ENCODE measurements at places on chromosomes 7 and 10.

DNA sequence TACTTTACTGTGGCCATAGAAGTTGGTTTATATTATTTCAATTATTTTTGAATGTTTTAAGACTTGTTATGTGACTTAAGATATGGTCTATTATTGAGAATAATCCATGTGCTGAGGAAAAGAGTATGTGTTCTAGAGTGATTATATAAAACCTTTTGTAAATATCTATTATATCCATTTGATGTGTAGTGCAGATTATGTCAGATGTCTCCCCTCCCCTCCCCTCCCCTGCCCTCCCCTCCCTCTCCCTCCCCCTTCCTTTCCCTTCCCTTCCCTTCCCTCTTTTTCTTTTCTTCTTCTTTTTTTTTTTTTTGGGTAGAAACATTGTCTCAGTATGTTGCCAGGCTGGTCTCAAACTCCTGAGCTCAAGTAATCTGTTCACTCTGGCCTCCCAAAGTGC lies 8.3 kb upstream of the CYP2C8 start:
- DNase-seq = no peak

DNA sequence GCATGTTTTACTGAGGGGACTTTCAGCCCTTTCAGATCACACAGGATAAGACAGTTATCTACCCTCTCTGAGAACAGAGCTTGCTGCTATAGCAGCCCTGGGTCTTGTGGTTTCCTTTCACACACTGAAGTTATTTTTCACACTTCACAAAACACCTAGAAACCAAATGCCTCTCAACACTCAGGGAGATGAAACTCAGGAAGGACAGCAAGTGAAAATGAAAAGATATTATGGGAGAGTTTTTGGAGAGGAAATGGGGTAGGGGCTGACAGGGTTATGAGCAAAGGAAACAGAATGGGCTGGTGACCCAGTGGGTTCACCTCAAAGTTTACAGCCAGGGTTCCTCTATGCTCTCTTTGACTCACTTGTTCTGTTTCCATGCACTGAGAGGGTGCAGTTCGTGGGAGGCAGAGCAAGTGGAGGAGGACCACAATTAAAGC lies 17.0 kb upstream of the GIMAP2 start:
- DNase-seq = no peak

DNA sequence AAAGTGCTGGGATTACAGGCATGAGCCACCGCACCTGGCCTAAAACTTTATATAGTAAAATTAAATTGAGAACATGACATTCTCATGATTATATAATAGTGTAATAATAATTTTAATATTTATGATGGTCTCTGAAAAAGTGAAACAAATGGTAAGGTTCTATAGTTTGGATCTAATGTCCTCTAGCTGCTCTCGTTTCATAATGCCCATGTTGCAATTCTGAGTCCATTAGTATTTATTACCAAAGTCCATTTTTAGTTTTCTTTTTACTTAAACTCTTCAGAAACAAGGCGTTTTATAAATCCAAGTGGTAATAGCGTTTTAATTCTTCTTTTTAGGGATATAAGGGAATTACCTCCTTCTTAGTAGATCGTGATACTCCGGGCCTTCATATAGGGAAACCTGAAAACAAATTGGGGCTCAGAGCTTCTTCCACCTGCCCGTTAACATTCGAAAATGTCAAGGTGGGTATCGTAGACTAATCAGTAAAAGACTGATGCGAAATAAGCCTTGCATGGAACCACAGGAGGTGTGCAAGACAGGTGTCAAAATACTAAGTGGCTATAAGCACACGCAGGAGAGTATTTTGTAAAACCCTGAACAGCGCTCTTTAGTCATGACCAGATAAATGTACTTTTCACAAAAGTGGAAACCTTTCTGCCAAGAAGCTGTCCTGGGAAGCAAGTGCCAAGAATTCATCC lies 34.1 kb downstream of the ACADSB start:
- no peak for DNase-seq

- DNase-seq = peak; percentile 83
Measured at GRCh38 chr10:109912335-109913281, 10.7 kb downstream of the XPNPEP1 start.

DNA sequence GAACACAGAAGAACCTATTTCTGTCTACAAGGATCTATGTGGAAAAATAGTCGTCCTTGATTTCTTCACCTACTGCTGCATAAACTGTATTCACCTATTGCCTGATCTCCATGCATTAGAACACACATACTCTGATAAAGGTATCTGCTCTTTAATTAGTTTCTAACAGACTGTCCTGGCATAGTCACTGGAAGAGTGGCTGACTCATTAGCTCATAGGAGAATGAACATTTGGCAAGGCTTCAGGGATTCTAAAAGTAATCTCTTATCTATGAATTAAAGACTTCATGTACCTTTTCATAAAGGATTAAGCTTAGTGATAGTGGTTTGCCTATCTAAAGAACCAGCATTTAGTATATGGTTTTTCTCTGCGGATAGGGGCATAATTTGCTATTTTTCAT lies 4.1 kb downstream of the NHLRC2 start:
- DNase-seq = peak; percentile 34

- DNase-seq = peak; percentile 64
Measured at GRCh38 chr10:19788075-19788686, 28.1 kb upstream of the PLXDC2 start.

DNA sequence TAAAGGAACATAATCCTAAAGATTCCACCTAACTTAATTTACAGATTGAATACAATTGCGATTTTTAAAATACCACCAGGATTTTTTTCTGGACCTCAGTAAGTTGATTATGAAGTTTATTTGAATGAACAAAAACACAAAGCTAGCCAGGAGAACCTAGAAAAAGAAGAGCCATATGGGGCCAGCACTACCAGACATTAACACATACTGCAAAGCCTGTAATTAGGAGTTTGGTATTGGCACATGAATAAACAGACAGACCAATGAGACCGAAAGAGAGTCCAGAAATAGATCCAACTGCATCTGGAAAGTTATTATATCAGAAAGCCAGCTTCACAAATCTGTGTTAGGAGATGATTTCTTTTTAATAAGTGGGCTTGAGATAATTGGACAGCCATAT lies 105.5 kb upstream of the CHST15 start:
- DNase-seq = no peak

DNA sequence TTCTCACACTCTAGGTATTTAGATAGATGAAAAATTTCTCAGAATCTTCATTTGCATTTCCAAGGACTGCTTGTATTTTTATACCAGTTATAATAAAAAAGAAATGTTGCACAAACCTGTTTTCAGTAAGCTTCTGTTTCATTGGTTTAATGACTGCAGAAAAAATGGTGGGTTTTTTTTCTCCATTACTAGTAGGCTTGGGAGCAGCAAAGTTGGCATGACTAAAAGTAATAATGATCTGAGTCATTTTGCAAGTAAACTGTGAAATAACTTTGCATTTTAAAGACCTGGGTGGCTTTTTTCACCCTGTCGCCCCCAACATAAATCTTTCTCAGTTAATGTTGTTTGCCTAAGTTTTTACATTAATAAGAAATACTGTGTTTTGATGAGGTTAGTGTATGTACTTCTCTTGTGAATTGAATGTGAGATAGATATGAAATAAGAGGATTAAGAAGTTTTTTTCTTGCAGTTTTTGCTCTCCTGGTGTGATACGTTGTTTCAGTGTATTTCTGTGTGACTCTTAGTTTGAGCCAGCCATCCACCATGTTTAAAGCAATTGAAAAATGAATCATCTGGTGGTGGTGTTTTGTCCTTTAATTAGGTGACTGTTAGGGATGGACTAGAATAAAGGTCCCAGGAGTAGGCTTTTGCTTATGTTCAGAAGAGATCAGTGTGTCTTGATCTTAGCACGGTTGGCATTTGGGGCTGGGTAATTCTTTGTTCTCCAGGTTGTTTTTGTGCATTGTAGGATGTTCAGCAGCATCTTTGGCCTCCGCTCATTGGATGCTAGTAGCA lies 1.8 kb downstream of the GNAI1 start:
- peak; percentile 41 for DNase-seq

- no peak for DNase-seq
Measured at GRCh38 chr10:97131181-97131628, 54.6 kb downstream of the SLIT1 start.

GRCh38 chr10:29039677-29040189 lies 249.1 kb upstream of the LYZL1 start:
- peak; percentile 59 for DNase-seq

DNA sequence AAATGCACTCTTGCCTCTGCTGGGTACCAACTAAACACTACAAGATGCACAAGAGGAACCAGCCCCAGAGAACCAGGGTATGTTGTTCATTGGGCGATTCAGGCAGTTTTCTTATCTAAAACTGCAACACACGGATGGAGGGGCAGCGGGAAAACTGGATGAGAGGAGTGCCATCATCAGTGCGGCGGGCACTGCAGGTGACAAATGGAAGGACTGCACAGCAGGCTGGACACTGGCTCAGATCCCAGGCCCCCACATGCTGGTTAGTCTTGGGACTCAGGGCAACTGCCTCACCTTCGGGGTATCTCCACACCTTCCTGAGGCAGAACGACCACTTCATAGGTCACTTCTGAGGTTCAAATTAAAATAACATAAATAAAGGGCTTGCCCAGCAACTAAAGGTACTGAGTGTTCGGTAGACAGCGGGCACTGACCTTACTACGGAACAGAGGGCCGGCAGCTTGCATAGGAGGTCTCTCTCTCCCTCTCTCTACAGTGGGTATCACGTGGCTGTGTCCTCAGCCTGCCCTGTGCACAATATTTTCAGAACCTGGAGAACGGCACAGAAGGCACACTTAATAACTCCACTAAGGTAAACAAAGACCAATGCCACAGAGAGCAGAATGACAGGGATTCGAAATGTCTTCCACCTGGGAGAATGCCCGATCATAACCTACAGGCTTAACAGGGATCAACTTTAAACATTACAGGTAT lies 72.1 kb downstream of the GRB10 start:
- DNase-seq = no peak

GRCh38 chr7:136116186-136116585 lies 139.0 kb upstream of the MTPN start:
- no peak for DNase-seq

- no peak for DNase-seq
Measured at GRCh38 chr7:127821146-127821545, 169.2 kb downstream of the SND1 start.

DNA sequence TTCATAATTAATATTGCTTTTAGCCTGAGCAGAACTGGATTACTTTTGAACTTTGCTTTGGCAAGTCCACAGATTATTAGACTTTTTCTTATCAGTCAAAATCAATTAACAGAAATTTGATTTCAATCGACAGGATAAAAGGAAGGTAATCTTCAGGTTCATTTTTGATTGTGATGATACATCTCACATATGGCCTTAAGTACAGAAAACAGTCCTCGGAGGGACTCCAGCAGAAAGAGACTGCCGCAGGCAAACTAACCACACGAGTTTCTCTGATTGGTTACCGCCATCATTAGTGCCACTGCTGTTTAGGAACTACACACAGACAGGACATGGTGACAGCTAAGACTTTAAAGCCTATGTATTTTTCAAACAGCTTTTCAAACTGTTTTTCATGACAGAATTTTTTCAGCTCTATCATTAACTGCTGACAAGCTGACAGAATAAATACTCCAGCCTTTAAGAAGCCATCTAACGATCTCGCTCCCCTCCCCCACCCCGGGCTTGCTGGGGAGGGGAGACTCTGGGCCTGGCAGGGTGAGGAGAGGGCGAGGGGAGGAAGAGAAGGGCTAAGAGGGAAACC lies 668.2 kb downstream of the KCNMA1 start:
- no peak for DNase-seq
